T-helper 9 cell (primary cell): ENCODE measurements at places on chromosomes 12 and 14.

DNA sequence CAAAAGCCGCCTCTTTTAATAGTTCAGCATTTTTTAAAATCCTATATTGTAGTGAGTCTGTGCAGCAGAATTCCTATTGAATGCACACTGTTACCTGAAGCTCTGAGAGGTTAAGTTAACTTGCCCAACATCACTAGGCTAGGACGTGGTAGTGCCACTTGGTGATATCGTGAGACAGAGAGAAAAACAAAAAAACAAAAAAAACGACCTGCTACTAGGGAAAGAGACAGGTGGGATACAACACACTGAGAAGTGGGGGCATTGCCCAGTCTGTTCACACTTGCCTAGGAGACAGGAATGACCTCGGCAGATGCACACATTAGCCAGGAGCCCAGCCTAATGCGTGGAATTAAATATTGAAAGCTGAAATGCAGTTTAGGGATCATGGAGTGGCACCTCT is 129.7 kb upstream of the CCND2 start:
- DNase-seq, result no peak

GRCh38 chr12:20109676-20110075 is 258.7 kb upstream of the PDE3A start:
- no peak for DNase-seq

- DNase-seq, result no peak
These were observed 74.2 kb downstream of the ARF6 start for GRCh38 chr14:49966971-49967630.

- peak; percentile 21 for DNase-seq
These were observed at the start of gene EEF1AKMT3 for GRCh38 chr12:57772429-57773322. EEF1AKMT3 (plus strand) TSS chr12:57772614; CDS start chr12:57772725, 111 bp downstream.

DNA sequence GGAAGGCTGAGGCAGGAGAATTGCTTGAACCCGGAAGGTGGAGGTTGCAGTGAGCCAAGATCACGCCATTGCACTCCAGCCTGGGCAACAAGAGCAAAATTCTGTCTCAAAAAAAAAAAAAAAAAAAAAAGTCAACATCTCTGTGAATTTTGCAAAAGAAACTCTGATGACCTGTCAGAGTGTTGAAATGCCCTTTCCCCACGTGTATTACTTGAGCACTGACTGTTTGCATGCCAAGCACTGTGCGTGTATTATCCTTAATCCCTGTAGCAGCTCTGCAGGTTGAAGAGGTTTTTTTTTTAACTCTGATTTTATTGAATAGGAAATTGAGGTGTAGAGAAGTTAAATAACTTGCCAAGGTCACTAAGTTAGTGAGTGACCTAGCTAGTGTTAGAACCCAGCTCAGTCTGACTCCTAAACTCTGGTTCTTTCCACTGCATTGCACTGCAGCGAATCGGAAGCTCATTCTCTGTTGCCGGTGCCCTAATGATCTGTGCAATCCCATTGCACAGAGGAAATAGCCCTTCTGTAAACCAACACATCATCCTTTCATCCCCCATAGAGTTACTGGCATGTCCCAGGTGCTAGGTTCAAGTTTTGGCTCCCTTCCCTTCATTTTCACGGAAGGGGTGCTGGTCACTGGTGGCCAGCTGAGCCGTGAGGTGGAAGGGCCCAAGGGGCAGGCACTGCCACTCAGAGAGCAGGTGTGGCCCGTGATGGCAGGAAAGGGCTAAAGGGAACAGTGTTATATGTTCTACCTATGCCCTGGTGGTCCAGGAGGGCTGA is 122.3 kb downstream of the EML1 start:
- DNase-seq, result no peak

GRCh38 chr14:104632781-104633180 is 28.2 kb upstream of the TMEM179 start:
- DNase-seq, result no peak

GRCh38 chr14:63288853-63289252 is 29.9 kb downstream of the GPHB5 start:
- DNase-seq, result no peak

GRCh38 chr14:51776102-51776894 is 84.1 kb upstream of the GNG2 start:
- no peak for DNase-seq

DNA sequence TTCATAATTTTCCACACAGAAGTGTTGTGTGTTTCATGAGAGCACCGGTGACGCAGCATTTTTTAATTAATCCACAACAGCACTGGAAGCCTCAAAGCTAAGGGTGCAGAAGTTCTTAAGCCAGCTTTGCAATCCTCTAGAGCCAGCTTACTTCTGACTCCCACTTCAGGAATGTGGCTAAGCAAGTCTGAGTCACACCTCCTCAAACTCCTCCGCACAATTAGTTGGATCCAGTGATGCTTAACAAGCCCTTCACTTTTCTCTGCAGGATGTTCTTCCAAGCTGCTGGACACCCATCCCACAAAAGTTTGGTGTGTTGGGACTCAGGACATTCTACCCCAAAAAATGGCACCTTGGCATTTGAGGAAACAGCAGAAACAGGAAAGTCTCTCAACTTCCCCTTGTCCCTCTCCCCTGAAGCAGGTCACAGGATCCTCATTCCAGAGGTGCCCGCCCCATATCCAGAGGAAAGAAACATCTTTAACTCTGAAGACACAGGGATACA is 210.0 kb downstream of the PPM1H start:
- DNase-seq, result no peak

GRCh38 chr12:49349266-49349665 is 2.6 kb downstream of the DNAJC22 start:
- DNase-seq, result no peak

GRCh38 chr12:77600468-77600843 is 230.2 kb upstream of the NAV3 start:
- no peak for DNase-seq

DNA sequence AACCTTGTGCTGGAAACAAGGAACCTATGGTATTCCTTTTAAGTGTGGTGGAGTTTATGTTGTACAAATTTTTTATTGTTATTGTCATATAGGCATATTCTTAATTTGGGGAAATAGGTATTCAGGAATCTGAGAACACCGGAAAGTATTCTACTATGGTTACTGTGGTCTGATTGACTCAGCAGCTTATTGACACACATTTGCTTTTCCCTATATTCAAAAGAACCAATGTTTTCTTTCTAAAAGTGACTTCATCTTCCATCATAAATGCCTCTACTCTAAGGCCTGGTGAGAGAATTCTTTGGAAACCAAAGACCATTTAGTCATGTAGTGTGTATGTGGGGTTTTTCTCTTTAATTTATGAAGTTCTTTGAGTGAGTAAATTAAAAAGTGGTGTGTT is 474.8 kb downstream of the TMTC2 start:
- DNase-seq, result no peak
